ENCODE measurements at places on chromosomes 1 and 21.

DNA sequence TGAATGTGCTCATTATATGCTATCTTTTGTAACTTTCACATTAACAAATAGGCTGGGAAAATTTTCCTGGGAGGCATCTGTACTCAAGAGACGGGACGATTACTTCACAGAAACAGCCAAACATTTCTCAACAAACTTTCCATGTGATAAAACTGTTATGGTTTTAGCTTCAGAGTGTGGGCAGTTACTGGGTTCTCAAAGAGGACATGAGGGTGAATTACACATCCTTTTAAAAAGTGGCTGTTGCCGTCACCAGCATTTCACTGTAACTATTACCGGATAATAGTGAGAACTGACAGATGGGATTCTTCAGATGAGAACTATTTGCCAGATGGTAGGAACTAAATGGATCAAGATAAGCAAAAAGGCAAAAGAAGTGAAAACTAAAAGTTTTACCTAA lies 109.1 kb downstream of the APP start:
- DNase-seq, result peak; percentile 60

- DNase-seq, result peak; percentile 14
Measured at GRCh38 chr1:94061513-94062443, 59.2 kb downstream of the ABCA4 start.

- DNase-seq, result no peak
Measured at GRCh38 chr1:172390301-172390682, 30.2 kb upstream of the C1orf105 start.

- DNase-seq, result no peak
Measured at GRCh38 chr1:30696831-30697230, 26.6 kb downstream of the MATN1 start.

GRCh38 chr21:42878993-42879787 lies at the start of gene WDR4:
Gene WDR4, minus strand, starts transcription at chr21:42879539. Its CDS starts 44 bp downstream, at chr21:42879495.
- DNase-seq, result peak; percentile 93

DNA sequence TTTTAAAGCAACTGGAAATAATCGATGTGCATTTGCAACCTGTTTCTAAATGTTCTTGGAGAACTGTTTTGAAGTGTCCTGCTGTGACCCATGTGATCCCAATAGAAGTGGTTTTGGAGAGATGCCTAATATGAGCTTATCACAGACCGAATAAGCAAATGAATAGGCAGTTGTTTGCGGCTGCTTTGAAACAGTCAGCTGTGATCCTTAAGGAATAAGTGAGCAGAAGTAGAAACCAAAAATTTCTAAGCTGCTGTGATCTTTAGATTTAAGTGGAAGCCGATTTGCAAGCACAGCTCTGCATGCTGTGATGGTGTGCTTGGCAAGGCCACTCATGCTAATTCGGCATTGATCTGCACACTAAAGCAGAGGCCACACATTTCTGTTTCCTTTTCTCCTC lies 329.5 kb upstream of the DUSP10 start:
- DNase-seq, result peak; percentile 9

DNA sequence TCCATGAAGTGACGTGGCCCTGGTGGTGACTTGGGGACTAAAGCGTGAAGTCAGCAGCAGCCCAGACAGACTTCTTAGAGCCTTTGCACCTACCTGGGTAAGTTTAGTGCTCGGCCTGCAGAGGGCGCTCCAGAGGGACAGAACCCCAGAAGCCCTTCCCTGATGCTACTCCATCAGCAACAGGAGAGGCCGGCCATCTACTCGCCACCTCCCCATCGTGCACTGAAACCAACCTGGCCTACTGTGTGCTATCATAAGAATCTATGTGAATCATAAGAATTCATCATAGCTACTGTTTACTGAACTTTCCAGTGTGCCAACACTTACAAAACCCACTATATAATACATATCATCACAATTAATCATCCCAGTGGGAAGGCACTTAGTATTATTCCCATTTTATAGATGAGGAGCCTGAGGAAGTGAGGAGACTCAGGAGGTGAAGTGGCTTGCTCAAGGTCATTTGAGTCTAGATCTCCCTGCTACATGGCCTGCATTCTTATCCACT lies 7.9 kb upstream of the EDN2 start:
- peak; percentile 9 for DNase-seq

DNA sequence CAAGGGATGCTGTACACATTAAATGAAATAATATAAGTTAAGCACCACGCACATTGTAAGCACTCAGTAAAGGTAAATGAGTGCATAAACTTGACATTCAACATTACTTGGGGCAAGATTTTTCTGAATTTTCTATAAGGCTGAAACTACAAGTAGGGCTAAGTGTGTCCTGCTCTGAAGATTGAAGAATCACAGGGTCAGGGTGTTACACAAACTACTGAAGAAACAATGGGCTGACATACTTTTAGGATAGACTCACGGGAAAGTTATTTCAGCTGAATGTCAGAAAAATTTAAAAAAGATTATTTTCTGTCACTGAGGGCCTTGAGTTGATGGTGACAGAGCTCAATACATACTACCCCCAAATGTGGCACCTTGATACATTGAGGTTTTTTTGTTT lies 644.2 kb upstream of the PLXNA2 start:
- DNase-seq, result no peak

GRCh38 chr1:48792961-48793360 lies 16.3 kb upstream of the BEND5 start:
- DNase-seq, result peak; percentile 9

DNA sequence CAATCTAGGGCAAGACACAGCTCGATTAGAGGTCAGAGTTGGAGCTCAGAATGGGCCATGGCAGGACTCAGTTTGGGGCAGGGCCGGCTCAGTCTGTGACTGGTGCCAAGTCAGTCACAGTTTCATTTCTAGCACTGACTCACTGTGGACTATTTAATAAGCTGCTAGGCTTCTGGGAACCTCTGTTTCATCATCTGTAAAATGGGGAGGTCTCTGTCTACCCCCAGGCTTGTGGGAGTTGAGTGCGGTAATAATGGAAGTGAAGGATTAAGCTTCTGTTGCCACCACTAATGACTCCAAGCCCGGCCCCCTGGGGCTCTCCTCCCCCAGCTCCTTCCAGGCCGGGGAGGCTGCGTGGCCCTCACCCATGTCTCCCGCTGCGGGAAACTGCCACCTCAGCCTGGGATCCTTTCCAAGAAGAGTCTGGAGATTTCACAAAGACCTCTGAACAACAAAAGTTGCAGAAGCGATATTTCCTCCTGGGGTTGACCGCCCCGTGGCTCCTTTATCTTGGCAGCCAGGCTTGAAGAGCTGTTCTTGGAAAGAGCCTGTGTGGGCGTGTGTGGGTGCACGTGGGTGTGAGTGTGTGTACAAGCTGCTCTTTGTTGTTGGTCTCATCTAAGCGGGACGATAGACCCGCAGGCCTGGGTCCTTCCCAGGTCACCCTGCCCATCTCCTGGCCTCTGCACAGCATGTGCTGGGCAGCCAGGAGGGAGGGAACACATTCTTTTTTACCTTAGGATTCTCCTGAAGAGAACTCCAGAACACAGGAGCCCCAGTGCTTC lies 29.1 kb downstream of the KNCN start:
- no peak for DNase-seq

DNA sequence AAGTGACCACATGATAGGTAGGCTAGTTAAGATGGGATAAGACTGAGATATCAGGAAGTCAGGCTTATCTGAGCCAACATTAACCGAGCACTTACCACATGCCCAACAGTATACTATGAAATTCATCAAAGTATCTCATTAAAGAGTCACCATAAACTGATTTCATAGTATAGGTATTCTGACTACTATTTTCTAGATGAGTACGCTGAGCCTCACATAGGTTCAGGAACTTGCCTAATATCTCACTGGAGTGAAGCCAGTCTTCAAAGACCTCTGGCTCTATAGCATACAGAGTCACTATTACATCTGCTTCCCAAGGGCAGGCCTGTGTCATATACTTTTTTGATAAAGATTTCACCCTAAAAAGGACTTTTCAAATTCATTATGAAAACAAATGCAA lies 115.6 kb upstream of the NGF start:
- no peak for DNase-seq

DNA sequence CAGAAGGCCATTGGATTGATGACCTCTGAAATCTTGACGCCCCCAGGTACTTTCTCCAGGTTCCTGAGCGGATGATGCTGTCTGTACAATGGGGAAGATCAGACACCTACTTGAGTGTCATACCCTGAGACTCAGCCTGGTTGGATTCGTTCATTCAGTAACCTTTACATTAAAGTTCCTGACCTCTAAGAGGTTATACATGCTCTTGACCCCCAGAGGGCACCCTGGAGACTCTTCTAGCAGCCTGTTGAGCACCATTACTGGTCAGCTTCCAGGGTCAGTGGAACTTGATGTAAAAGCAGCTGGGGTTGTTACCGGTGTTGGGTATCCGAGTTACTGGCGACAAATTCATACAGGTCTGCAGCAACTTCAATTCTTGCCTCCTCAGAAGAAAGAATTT lies 114.3 kb upstream of the ZNF678 start:
- DNase-seq, result peak; percentile 15

GRCh38 chr1:50438945-50439344 lies 15.7 kb upstream of the DMRTA2 start:
- DNase-seq, result no peak

DNA sequence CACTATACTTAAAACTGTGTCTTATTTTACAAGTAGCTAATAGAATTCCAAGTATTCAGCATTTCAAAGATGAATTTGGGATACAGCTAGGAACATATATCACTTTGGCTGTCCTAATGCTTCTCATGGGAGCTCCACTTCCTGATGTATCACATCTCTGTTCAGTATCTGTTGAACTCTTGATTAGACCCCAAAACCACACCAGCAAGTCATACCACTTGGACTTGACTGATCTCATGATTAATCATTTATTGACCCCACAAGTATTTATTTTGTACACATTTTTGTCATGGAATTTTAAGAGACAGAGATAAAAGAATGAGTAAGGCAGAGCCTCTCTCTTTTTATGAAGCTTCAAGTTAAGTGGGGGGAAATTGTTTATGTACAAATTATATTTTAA lies 30.0 kb downstream of the TMPRSS15 start:
- no peak for DNase-seq

DNA sequence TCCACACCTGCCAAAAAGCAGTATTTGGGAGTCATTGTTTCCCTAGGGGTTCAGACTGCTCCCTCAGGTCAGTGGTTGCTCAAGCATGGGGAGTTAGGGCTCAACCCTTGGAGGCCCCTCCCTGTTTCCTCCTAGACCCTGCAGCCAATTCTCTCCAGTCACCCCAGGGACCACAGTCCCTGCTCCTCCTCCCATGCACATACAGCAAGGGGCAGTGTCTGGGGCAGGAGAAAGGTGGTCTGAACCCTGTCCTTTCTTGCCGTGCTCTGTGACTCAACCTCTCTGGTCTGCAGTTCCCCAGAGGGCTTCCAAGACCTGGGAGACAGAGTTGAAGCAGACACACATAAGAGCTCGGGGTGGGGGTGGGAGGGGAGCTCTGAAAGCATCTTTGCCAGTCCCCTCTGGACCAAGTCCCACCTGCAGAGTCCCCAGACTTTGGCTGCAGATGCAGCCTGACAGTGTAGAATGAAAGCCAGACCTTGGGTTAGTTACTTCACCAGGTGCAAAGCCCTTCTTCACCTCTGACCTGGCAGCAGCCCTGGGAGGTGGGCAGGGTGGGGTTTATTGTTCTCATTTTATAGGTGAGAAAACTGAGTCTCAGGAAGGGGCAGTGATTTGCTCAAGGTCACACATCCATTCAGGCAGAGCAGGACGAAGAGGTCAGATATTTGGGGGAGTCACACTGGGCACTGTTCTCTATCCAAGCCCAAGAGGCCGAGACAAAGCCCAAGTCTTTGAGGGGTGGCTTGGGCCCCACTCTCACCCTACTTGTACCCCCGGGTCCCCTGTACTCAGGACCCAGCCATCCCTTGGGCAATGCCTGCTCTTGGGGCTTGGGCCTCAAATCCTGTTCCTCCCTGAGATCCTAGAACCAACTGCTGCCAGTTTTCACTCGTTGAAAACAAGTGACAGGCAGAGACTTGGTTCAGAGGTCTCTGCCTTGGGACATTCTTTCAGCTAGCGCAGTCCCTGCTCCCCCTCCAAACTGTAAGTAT lies 748 bp downstream of the PDZK1IP1 start:
- no peak for DNase-seq

DNA sequence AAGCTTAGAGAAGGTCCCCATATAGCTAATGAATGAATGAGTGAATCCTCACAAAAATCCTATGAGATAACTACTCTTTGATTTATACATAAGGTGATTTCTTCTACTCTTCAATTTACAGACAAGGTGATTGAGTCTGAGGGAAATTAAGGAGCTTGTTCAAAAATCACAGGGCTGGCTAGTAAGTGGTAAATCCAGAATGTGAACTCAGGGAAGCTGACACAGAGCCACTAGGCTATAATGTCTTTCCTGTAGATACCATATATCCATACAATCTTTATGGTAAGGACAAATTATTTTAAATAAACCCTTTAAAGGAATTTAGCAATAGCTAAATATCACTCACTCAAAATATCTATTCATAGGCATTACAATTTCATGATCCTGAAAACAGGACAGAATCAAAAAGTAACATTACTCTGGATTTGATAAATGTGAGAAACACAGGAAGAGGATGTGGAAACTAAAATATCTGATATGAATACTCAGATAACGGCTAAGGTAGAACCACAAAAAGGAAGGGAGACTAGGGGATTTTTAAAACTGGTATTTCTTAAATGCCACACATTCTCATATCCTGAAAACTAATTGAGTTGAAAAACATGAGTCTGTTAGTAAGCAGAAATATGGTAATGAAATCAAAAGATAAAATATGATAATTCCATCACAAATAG lies 108.2 kb downstream of the NBPF12 start:
- no peak for DNase-seq

- DNase-seq, result peak; percentile 85
Measured at GRCh38 chr1:32972814-32973428, 8.3 kb upstream of the RNF19B start.

GRCh38 chr1:113683384-113684152 lies 75.7 kb downstream of the PHTF1 start:
- no peak for DNase-seq

DNA sequence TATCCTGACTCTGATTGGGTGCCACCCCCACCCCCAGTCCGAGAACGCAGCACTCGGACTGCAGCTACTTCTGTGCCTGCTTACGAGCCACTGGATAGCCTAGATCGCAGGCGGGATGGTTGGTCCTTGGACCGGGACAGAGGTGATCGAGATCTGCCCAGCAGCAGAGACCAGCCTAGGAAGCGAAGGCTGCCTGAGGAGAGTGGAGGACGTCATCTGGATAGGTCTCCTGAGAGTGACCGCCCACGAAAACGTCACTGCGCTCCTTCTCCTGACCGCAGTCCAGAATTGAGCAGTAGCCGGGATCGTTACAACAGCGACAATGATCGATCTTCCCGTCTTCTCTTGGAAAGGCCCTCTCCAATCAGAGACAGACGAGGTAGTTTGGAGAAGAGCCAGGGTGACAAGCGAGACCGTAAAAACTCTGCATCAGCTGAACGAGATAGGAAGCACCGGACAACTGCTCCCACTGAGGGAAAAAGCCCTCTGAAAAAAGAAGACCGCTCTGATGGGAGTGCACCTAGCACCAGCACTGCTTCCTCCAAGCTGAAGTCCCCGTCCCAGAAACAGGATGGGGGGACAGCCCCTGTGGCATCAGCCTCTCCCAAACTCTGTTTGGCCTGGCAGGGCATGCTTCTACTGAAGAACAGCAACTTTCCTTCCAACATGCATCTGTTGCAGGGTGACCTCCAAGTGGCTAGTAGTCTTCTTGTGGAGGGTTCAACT lies 2.1 kb downstream of the RBM15 start:
- DNase-seq, result no peak
